ENCODE measurements at places on chromosomes 5 and 9. TPM values are rescaled to one million over a fixed set of nuclear protein-coding genes. Genes with fewer than 3 reads are reported as not detected.

The CARD9 gene
- 0.27 TPM for total RNA-seq

The SPINK6 gene
- not detected for total RNA-seq

The CCL27 gene
- total RNA-seq = not detected

The NOXA1 gene
- 0.18 TPM for total RNA-seq

The NR2F1-AS1 gene
- 17.5 TPM for total RNA-seq

The SPINK5 gene
- not detected for total RNA-seq

The TRIM14 gene
- total RNA-seq = 2.6 TPM

The BSPRY gene
- total RNA-seq = not detected

The RAD17 gene
- 15.4 TPM for total RNA-seq

The SPATA31E1 gene
- total RNA-seq = not detected

The C5orf58 gene
- not detected for total RNA-seq

The SNCB gene
- total RNA-seq = 0.09 TPM

The IL33 gene
- total RNA-seq = 138 TPM

The PITX1 gene
- total RNA-seq = 0.09 TPM

The TTC16 gene
- total RNA-seq = not detected

The ARHGEF37 gene
- total RNA-seq = 9.4 TPM

The IFNA17 gene
- total RNA-seq = not detected

The FOXD4L5 gene
- total RNA-seq = 0.09 TPM

The PCSK5 gene
- 10.7 TPM for total RNA-seq

The IQGAP2 gene
- 3.4 TPM for total RNA-seq

The SURF6 gene
- total RNA-seq = 10.6 TPM

The IFNK gene
- not detected for total RNA-seq

The SLC6A3 gene
- not detected for total RNA-seq

The LECT2 gene
- not detected for total RNA-seq
